ENCODE measurements at places on chromosomes 12 and 14.

- no peak for DNase-seq
These were observed 241.1 kb downstream of the SPTSSA start for GRCh38 chr14:34220921-34221320.

DNA sequence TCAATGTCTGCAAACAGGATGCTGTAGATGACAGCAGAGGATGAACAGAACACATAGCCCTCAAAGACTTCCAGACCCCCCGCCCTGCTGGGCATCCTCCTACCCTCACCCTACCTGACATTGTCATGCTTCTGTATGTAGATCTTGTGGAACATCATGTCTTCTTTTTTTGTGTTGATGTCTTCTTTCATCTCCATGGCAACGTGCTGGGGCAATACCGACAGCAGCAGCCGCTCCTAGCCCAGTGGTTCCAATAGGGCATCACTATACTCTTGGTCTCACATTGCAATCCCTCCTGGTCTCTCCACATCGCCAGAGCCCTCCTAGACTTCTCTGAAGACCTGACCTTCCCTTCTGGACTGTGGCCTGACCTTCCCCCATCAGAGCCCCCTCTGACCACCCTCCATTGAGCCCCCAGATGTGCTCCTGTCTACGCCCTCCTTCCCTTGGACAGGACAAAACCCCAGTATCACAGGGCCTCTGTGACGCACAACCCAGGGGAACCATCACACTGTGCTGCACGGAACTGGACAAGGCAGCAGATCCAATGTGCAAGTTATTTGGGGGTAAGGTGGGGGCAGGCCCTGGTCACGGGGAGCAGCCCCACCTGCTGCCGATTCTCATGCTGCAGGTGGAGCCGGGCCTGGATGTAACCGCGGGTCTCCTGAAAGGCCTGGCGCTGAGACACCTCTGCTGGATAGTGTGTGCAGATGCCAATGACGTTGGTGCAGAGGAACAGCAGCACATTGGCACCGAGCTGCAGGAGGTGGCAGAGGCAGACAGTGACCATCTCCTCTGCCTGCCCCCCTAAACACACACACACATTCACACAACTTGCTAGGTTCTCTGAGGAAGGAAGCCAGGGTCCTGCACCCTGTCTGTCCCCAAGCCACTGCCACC, 11.1 kb downstream of the ADCY6 start:
- DNase-seq, result no peak

DNA sequence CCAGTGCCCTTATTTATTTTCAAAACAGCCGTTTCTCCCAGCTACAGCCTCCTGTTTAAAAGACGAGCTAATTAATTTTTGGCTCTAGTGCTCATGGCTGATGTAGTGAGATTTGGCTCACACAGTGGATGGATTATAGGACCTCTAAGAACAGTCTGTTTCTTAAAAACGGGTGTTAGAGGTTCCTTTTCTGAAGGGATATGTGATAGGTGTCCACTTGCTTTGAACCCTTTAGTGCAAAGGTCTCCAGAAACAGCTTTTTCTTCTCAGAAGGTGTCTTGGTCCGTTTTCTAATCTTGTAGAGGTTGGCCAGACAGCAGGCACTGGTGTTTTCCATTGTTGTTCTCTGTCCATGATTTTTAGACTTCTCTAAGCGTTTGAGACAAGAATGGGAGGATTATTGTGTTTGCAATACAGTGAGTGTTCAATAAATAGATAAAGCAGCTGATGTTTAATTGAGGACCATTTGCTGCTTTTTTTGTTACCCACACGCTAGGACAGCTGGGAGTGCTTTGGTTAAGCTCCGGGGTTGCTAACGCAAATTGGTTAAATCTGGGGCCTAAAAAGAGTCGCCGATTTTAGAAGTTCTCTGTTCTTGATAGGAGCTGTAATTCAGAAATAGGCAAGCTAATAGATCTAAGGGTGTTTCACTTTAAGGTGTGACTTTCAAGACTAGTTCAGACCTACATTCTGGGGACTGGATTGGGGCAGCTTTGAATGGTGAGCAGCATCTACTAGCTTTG, 1.0 kb downstream of the BORCS5 start:
- no peak for DNase-seq

DNA sequence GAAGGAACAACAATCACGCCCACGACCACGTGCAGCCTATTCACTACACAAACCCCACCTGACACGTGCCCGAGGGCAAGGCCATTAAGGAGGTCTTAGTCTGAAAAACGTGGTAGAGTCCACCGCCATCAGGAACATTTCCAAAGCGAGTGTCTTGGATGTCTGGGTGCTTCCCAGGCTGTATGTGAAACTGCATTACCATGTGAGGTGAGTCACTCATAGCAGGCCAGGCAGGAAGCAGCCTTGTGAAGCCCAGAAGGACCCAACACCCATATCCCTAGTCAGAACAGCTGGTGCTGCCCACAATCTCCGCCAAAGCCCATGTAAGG, 3.3 kb upstream of the KRT79 start:
- no peak for DNase-seq

GRCh38 chr12:23133471-23133870, 508.5 kb downstream of the ETNK1 start:
- DNase-seq, result no peak

All from CMK (cell line).